ENCODE measurements at places on chromosomes 6 and 20. TPM values are rescaled to one million over a fixed set of nuclear protein-coding genes. Genes with fewer than 3 reads are reported as not detected.

Gene EYA2
- 7.3 TPM for total RNA-seq

Gene OR2B6
- total RNA-seq, result not detected

Gene KIFC1
- 20.0 TPM for total RNA-seq

GRCh38 chr6:136567688-136568087 is 17.5 kb upstream of the MAP7 start:
- no peak for DNase-seq

GRCh38 chr6:145689529-145689928 is 45.8 kb downstream of the EPM2A start:
- DNase-seq, result no peak

DNA sequence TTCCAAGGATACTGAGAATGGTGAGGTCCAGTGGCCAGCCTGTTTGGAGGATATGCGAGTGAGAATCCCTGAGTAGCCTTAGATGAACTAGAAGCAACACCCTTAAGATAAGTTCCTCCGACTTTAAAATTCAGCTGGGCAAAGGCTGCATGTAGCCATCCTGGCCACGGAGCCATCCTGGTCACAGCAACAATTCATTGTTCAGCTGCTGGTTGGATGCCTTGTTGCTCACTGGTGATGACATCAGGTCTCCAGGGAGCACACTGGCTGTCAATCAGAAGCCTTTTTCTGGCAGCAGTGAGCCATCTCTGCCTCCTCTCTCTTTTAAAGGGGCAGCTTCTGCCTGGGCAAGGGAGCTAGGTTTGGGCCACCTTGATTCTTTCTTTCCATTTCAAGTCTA is 22.4 kb upstream of the RIMS4 start:
- DNase-seq, result no peak

DNA sequence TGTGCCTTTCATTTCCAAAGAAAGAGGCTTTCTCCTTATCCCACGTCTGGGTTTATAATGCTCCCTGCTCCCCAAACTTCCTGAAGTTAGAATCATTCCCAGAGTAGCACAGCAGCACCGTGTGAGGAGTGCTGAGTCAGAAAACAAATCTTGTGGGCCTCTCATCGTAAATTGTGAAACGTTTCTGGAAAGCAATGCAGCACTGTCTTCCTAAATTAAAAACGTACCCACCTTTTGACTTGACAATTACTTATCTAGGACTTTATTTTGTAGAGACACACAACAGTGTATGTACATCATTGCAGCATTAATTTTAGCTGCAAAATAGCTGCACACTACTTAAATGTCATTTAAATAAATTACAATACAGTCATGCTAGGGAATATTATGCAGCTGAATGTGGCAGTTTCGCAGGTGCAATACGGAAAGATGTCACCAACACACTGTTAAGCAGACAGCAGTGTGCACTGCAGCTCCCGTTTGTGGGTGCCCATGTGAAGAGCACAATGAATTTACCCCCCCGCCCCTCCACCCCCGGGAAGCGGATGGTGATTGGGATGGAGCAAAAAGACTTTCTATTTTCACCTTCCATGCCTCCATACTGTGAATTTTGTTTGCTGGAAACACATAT is 30.8 kb downstream of the RRBP1 start:
- peak; percentile 13 for DNase-seq

GRCh38 chr6:134512981-134513391 is 195.1 kb upstream of the SGK1 start:
- DNase-seq, result no peak

- no peak for DNase-seq
Measured at GRCh38 chr6:28207510-28208110, 17.5 kb upstream of the ZSCAN9 start.

- DNase-seq, result peak; percentile 55
Measured at GRCh38 chr20:33423141-33423834, 20.3 kb downstream of the SNTA1 start.

DNA sequence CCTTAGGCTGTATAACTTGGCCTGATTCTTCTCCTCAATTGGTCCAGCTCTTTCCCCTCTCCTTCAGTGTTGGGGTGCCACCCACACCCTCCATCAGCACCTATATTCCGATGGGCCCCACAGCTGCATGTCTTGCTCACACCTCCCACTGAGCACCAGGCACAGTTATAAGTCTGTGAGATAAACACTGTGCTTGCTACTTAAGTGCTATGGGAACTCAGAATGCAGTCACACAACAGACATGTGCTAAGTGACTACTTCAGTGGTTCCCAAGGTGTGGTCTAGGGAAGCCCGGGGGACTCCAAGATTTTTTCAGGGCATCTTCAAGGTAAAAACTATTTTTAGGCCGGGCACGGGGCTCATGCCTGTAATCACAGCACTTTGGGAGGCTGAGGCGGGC is 7.3 kb downstream of the ZC3H12D start:
- DNase-seq, result no peak

Data from uterus (tissue), 4 donors.